ENCODE measurements at places on chromosomes 11 and 22.

GRCh38 chr11:130892861-130893260 lies 23.4 kb downstream of the SNX19 start:
- no peak for DNase-seq

GRCh38 chr11:111299101-111300026 lies 1.0 kb downstream of the POU2AF3 start:
- DNase-seq, result no peak

DNA sequence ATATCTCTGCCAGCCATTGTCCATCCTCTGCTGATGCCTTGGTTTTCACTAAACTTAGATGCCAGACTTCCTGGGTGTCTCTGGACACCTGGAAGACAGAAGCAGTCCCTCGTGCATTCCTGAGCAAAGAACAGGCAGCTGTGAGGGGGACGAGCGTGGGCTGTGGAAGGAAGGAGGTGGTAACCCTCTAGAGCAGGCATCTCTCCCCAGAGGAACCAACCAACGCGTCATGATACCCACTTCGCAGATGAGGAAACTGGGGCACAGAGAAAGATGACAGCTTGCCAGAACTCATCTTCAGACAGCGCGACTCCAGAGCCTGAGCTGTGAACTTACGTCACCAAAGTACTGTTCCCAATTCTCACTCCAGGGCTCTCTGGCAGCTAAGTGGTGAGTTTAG lies 123.4 kb downstream of the OPCML start:
- no peak for DNase-seq

DNA sequence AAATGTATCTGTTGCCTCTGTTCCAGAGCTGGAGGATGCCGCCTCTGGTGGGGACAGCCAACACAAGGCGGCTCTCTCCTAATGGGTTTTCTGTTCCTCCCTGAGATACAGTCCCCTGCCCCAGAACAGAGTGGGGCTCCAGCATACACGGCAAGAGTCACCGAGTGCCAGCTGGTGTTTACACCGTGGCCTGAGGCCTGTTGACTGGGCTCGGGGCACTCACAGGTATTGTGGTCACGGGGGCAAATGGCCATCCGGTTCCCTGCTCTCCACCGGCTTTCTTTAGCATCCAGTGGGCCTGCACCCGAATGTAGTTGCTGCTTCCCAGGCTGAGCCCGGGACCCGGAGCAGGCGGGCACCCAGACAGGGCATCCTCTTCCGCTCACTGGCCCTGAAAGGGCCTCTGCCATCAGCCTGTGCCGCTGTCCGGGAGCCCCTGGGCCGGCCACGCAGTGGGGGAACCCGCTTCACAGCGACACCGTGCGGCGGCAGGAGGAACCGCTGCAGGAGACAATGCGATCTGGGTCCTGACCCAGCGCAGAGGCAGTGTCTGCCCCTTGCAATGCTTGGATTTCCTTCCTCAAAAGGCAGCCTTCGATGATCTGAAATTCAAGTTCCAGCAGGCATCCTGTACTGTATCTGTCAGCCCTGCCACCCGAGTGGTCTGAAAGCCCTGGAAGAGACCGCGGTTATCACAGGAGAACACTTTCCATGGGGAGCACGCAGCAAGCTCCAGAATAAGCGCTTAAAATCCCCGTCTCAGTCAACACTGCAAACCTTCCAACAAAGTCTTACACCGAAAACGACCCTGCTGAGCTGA lies 859 bp upstream of the KRTAP5-5 start:
- DNase-seq, result peak; percentile 43

GRCh38 chr11:12822392-12823022 lies 148.3 kb downstream of the TEAD1 start:
- no peak for DNase-seq

- no peak for DNase-seq
Measured at GRCh38 chr11:127806501-127806900, 780.9 kb downstream of the ETS1 start.

GRCh38 chr22:38874529-38875222 lies 2.7 kb upstream of the CBX6 start:
- DNase-seq, result no peak

- DNase-seq, result no peak
Measured at GRCh38 chr11:64028398-64029115, 7.2 kb upstream of the FLRT1 start.

GRCh38 chr22:30837531-30837930 lies 131.0 kb downstream of the MORC2 start:
- DNase-seq, result no peak

DNA sequence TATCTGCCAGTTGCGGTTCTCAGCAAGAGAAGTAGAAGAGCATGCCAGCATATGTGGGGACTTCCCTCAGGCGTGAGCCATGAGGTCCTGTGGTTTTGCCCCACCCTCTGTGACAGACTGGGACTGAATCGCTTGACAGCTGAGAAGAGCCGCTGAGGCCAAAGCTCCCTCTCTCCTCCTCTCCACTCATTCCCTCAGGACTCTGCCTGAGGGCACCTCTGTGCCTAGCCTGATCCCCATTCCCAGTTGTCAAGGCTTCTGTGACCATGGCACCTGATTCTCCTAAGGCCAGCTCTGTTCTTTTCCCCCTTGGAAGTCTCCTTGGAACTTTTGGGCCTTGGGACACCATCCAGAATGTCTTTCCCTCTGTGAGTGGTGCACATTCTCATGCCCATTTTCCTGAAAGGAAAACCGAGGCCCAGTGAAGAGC lies 27.0 kb downstream of the ART5 start:
- no peak for DNase-seq

DNA sequence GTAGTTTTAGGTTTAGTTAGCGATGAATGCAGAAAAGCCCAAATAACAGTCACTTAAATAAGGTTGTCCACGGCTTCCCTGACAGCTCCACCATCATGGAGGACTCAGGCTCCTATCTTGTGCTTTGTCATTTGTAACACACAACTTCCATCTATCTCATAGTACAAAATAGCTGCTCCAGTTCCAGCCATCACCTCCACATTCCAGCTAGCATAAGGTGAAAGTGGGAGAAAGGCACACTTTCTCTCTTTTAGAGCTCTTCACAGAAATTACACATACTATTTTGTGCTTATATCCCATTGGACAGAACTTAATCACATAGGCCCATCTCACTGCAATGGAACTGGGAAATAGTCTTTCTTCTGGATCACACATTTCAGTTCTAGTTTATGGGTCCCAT lies 8.7 kb downstream of the THY1 start:
- no peak for DNase-seq

DNA sequence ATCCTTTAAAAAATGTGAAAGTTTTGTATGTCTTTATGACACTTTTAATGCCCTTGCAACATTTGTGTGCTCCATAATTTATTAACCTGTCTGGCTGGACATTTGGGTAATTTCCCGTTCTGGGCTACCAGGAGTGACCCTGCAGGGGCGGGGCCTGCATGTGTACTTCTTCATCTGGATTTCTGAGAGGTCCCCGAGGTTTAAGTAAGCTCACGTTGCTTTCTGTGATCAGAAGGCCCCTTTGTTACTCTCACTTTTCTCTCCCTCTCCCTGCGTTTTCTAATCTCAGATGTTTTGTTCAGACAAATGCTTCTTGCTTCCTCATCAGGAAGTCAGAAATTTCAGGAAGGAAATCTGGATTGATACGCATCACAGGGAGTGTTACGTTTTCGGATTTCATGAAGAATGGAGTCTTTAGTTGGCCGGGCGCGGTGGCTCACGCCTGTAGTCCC lies 78.9 kb upstream of the CRYBB3 start:
- no peak for DNase-seq

GRCh38 chr11:107198490-107199007 lies 180.3 kb upstream of the GUCY1A2 start:
- DNase-seq, result no peak

- DNase-seq, result no peak
Measured at GRCh38 chr11:86737737-86738136, 62.6 kb upstream of the PRSS23 start.

DNA sequence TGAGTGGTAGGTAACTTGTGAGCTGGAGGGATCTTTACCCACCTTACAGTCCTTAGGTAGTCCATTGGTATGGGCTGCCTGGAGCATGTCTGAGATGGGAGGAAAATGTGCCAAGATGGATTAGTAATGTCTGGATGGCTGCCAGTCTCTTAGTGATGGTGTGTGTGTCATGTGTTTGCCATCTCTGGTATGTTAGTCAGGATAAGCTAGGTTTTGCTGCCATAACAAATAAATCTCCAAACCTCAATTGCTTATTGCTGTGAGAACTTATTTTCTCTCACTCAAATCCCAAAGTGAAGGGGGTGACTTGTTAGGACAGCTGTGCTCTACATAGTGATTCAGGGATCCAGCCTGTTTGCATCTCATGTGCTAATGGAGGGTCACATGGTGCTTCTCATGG lies 40.9 kb upstream of the MYEOV start:
- DNase-seq, result no peak

- peak; percentile 38 for DNase-seq
Measured at GRCh38 chr11:8080674-8081590, at the start of gene TUB. Gene TUB, plus strand, starts transcription at chr11:8081211. Its CDS starts 300 bp downstream, at chr11:8081511.
